ENCODE measurements at places on chromosomes 5 and 9.

GRCh38 chr5:132877938-132878337 is 4.5 kb downstream of the LEAP2 start:
- no peak for DNase-seq

GRCh38 chr5:37355161-37355560 is 15.7 kb downstream of the NUP155 start:
- no peak for DNase-seq

DNA sequence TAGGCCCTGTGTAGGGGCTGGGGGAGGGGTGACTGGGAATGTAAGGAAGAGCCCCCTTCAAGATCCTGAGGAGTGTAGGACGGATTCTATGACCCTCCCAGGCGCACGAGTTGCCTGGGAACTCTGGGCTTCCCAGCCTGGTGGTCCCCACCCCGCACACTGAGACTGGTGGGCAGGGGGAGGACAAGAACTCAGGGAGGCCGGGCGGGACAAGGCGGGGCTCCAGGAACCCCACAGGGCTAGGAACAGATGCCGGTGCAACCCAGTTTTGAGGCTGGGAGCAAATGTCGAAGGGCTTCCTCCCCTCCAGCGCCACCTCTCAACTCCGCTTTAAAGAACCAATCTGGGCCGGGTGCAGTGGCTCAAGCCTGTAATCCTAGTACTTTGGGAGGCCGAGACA is 1.3 kb upstream of the VDAC1 start:
- DNase-seq, result no peak

GRCh38 chr5:78102500-78102899 is 192.0 kb downstream of the AP3B1 start:
- DNase-seq, result no peak

GRCh38 chr9:83473488-83473971 is 64.7 kb downstream of the FRMD3 start:
- no peak for DNase-seq

GRCh38 chr9:87844506-87844905 is 38.2 kb upstream of the SPATA31E1 start:
- DNase-seq, result no peak

DNA sequence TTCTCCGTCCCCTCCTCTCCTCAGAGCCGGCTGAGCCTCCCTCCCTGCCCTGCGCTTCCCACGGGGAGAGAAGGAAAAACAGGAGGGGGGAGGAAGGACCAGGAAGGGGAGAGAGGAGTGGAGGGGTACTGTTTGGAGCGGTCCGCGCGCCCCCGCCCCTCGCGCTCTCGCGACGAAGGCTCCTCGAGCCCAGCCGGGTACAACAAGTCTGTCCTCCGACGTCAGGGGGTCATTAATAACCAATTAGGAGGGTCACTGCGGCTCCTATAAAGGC is 480 bp upstream of the PRDM12 start:
- no peak for DNase-seq

DNA sequence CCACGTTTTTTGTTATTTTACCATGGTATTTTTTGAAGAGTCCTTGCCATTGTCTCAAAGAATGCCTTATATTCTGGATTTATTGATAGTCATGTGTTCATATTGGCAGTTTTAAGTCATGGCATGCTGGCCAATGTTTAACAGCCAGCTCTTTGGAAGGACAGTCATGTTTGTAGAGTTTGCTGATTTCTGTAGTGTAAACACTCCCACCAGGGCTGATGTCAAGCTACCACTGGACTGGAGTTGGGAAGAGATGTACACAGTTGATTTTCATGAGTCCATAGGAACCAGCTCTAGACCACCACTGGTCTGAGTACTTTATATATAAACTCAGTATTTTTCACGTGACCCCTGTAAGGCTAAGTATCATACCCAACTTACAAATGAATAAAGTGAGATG is 125.2 kb upstream of the DHFR start:
- DNase-seq, result no peak

- DNase-seq, result no peak
Observed at GRCh38 chr9:103819936-103820335, 274.2 kb upstream of the SMC2 start.

GRCh38 chr9:98502976-98503325 is 205.8 kb downstream of the GABBR2 start:
- no peak for DNase-seq

DNA sequence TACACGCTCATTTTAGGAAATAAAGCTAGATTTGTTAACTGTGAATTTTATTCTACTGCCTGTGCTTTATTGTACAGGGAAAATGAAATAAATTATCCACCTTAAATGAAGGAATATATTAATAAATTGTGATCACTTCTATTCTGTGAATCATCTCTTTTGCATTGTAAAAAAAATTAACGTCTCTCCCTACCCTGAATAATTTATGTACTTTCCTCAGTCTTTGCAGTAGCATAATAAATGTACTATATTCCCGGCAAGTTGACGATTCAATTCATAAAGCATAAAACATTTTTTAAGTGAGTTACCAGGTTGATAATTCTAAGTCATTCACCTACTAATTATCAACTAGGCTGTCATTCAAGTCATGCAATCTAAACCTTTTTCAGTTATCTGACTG is 1425.3 kb upstream of the CDH9 start:
- DNase-seq, result no peak

DNA sequence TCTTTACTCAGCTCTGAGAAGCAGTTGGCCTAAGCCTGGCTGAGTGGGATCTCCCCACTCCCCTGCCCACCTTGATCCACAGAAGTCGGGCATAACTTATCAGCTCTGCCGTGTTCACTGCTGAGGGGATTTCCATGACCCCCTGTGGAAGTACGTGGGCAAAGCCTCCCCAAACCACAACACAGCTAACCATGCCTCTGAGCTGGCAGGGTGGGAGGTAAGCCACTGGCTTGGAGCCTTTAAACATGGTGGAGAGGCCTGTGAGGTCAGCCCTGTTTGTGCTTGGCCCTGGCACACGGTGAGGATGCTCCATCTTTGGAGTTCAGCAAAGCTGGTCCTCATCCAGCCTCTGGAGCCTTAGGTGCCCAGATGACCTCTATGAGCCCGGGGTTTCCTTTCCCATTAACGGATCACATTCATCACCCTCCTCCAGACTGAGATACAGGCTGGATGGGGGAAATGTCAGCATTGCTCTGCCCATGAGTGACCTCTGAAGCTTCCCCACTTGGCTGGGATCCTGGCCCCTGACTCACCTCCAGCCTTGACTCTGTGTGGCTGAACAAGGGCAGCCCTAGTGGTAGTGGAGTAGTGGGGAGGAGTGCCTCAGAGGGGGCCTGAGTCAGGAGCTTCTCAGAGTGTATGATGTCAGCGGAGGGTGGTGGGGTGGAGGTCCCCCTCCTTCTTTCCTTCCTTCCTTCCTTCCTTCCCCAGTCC is 6.2 kb downstream of the PDLIM4 start:
- no peak for DNase-seq

DNA sequence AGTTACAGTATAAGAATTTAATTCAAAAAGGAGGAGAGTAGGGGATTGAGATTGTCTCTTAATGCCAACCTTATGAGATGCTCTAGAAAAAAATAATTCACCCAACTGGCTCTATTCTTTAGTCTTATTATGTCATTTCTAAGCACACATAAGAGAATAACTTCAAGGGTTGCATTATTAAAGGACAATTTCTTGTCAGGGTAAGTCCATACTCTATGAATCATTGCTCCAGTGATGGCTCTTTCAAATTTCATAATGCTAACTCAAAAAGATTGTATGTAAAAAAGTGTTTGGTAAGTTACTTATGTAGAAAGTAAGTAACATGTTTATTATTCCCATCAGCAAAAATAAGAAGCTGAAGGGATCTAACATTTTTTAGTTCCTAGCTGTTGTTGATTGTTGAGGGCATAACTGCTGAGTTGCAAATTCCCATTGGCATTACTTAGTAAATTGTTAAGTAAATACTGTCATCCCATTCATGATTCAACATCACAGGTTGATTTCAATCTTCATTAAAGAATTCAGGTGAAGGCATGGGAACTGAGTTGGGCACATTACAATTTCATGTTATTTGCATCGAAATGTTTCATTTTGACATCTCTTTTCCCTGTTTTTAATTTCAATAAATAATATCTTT is 28.6 kb downstream of the ALDH1A1 start:
- DNase-seq, result no peak

GRCh38 chr9:103364753-103365152 is 369.6 kb downstream of the CYLC2 start:
- DNase-seq, result no peak

GRCh38 chr5:12526113-12526512 is 621.9 kb upstream of the CTNND2 start:
- no peak for DNase-seq

DNA sequence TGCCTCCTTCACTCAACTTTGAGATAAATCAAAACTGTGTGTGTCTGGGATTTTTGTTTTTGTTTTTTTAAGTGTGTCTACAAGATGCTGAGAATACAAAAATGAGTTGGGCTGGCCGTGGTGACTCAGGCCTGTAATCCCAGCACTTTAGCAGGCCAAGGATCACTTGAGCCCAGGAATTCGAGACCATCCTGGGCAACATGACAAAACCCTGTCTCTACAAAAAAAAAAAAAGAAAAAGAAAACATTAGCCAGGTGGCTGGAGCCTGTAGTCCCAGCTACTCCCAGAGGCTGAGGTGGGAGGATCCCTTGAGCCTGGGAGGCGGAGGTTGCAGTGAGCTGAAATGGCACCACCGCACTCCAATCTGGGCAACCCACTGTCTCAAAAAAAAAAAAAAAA is 21.0 kb downstream of the HNRNPK start:
- DNase-seq, result no peak

DNA sequence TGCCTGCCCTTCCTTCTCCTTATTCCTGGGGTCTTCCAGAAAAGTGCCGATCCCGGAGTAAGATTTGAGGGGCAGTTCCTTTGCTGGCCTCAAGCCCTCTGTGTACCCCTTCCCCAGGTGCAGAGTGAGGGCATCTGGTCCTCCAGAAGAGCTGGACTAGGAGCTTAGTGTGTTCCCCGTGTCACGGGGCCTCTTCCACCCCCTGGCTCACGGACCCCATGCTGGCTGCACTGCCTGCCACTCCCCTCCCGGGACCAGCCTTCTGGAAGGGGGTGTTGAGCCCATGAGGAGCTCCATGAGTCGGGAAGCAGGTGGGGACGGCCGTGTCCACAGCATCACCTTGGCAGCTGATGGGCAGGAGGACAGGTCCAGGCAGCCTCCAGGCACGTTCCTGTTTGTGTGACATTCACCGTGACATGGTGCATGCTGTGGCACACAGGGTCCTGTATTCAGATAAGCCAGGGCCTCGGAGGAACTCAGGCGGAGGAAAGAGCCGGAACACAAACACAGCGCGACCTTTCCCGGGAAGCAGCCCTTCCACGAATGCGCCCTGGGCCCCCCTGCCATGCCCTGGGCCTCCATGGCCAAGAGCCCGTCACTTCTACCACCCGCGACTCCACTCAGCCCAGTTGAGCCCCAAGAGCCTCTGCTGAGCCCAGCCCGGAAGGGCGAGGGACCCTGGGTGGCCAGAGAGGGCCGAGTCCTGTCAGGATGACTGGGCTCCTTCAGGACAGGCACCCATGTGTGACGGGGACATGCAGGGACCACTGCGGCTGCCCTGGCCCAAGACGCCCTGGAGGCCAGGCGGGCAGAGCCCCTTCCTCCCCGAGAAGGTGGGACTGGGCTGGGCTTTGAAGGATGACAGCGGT is 5.9 kb upstream of the LCN1 start:
- DNase-seq, result no peak

DNA sequence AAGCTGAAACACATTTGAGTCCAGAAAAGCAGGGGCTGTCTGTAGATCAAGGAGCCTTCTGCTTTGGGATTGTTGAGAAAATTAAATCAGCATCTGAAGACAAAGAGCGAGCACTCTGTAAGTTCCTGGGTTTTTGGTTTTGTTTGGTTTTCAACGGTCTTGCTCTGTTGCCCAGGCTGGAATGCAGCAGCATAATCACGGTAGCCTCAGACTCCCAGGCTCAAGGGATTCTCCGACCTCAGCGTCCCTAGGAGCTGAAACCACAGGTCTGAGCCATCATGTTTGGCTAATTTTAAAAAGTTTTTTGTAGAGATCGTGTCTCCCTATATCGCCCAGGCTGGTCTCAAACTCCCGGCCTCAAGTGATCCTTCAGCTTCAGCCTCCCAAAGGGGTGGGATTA is 266.5 kb upstream of the ADAMTS16 start:
- DNase-seq, result no peak

DNA sequence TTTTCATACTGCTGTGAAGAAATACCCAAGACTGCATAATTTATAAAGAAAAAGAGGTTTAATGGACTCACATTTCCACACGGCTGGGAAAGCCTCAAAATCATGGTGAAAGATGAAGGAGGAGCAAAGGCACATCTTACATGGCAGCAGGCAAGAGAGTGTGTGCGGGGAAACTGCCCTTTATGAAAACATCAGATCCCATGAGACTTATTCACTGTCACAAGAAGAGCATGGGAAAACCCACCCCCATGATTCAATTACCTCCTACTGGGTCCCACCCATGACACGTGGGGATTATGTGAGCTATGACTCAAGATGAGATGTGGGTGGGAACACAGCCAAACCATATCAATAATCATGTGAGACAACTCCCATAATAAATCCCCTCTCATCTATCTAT is 8.7 kb downstream of the TTC39B start:
- no peak for DNase-seq

DNA sequence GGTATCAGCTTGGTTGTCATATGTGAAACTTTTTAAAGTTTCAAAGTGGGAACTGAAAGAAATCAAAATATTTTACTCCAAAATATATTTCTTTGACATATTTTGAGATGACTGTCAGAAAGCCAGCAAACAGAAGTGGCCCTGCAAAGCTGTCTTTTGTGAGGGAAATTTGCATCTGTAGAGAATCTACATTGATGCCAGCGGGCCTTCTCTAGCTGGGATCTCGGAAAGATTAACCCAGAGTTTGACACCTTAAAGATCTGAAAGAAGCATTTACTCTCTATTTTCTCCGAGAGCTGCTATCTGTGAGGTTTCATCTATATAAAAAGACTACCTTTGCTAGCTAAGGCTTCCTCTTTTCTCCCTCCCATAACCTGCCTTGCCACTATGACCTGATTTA is 303.6 kb downstream of the FBXL17 start:
- no peak for DNase-seq

- DNase-seq, result no peak
Observed at GRCh38 chr5:115934388-115934974, 27.8 kb upstream of the LVRN start.

DNA sequence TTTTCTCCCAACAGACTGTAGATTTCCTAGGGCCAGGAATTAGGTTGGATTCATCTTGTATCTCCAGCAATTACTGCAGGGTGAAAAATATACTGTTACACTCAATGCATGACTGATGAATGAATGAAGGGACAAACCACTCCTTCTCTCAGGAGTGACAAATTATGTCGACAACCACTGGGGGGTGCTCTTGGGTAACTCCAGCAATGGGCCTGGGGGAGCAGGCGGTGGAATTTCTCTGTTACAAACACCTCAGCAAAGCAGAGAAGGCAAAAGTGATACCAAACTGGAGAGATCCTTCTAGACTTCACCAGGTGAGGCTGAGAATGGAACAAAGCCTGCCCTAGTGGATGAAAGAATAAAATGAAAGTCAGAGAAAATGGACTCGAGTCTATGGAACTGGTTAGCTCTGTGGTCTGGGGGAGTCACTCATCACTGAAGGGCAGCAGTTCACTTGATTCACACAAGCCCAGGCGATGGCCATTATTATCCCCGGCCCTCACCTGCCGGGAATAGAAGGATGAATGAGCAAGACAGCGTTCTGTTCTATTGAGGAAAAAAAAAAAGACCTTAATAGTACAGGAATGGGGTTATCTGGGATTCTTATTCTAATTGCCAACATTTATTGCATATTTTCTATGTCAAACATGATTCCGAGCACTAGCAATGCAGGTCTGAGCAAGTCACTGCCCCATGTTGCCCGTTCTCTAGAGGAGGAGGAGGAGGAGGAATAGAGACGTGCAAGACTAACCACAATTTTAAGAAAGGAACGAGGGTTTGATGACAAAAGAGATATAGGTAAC is 341.1 kb downstream of the ASTN2 start:
- DNase-seq, result no peak

- DNase-seq, result no peak
Observed at GRCh38 chr5:14296533-14297331, 153.6 kb downstream of the TRIO start.
